ENCODE measurements at places on chromosomes 13 and 19. TPM values are rescaled to one million over a fixed set of nuclear protein-coding genes. Genes with fewer than 3 reads are reported as not detected.

DNA sequence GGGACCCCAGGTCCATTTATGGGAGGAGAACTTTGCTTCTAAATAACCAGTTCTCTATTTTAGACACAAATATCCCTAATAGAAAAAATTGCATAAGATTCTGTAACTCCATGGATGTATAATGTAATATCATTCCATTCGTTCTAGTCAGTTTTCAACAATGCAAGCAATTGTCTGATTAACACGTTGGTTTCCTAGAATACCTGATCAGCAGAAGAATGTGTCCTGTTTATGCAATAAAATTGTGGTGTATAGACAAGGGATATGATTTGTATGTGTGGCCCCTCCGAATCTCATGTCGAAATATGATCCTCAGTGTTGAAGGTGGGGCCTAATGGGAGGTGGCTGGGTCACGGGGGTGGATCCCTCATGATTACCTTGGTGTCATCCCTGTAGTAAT is 62.1 kb downstream of the RUBCNL start:
- no peak for DNase-seq
- no peak overlapping the region for H3K27ac ChIP-seq
- no peaks in the 10 kb centered on the region for H3K27me3 ChIP-seq
- H3K4me1 ChIP-seq, result no peaks in the 10 kb centered on the region

DNA sequence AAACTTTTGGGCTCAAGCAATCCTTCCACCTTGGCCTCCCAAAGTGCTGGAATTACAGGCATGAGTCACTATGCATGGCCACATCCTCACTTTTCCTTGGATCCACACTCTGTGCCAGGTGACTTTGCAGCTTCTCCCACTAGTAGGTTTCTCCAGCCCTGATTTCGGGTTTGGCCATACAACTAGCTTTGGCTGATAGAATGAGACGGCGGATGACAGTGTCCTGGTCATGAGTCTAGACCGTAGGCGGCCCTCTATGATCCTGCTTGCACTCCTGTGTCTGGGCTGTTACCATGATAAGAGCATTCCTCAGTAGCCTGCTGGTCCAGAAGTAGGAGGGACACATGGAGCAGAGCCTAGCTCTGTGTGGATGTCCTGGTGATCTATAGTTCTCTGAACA is 112.5 kb upstream of the KL start:
- H3K4me3 ChIP-seq, result no peak overlapping the region
- H3K36me3 ChIP-seq, result no peaks in the 10 kb centered on the region
- no peak for DNase-seq
- H3K27me3 ChIP-seq, result no peaks in the 10 kb centered on the region
- no peak overlapping the region for H3K27ac ChIP-seq

POU2F2 gene
- 0.49 TPM for polyA plus RNA-seq

MYPOP gene
- 5.1 TPM for polyA plus RNA-seq

DNA sequence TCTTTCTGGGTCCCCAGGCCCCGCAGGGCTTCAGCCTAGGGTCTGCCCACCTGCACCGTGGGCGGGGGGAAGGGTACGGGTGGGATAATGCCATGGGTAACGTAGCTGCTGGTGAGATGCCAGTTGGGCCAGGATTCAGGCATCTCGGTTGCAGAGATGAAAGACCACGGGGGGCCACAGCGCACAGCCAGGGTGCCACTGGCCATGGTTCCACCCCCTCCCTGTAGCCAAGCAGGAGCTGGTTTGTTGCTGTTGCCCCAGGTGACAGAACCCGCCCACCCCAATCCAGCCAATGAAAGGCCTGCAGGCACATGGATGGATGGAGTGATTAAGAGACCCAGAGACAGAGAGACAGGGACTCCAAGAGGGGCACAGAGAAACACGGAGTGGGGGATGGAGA is 1.0 kb upstream of the CGB7 start:
- no peak overlapping the region for H3K27ac ChIP-seq
- no peaks in the 10 kb centered on the region for H3K4me1 ChIP-seq
- H3K4me3 ChIP-seq, result no peak overlapping the region

GRCh38 chr19:55553217-55554182 is 8.2 kb upstream of the SBK3 start:
- no peaks in the 10 kb centered on the region for H3K36me3 ChIP-seq
- H3K27ac ChIP-seq, result no peak overlapping the region
- no peaks in the 10 kb centered on the region for H3K4me1 ChIP-seq

DNA sequence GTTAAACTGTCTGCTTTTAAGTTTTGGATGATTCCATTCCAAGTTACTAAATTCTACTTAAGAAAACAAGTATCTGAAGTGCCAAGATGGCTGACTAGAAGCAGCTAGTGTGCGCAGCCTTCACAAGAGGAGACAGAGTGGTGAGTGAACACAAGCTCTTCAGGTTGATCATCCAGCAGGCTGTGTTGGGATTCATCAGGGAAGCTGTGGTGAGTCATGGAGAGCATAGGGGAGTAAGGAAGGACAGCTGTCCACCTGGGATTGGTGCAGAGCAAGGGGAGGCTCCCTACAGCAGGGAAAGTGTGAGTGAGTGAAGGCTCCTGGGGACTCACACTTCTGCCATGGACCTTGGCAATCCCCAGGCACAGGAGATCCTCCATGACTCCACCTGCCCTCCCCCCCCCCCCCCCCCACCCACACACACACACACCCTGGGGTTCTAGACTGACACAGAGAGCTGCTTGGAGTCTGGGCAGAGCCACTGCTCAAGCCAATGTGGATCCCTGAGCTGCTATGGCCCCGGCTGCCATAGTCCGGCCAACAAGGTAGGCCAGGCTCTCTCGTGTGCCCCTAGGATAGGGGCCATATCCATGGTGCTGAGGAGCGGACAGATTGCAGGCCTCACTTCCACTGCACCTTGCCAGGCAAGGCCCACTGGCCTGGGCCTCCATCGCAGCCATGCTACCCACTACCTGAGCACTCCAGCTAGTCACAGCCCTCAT is 23.5 kb downstream of the SLC25A15 start:
- H3K27me3 ChIP-seq, result no peaks in the 10 kb centered on the region
- H3K4me3 ChIP-seq, result no peak overlapping the region
- no peak overlapping the region for H3K27ac ChIP-seq
- no peaks in the 10 kb centered on the region for H3K4me1 ChIP-seq

GRCh38 chr13:113645329-113645728 is 12.7 kb downstream of the ATP4B start:
- no peak for DNase-seq
- H3K4me3 ChIP-seq, result no peak overlapping the region
- no peak overlapping the region for H3K27ac ChIP-seq
- H3K27me3 ChIP-seq, result no peaks in the 10 kb centered on the region
- H3K4me1 ChIP-seq, result peaks cover 24% of the 10 kb centered on the region
- peaks cover 18% of the 10 kb centered on the region for H3K36me3 ChIP-seq

DNA sequence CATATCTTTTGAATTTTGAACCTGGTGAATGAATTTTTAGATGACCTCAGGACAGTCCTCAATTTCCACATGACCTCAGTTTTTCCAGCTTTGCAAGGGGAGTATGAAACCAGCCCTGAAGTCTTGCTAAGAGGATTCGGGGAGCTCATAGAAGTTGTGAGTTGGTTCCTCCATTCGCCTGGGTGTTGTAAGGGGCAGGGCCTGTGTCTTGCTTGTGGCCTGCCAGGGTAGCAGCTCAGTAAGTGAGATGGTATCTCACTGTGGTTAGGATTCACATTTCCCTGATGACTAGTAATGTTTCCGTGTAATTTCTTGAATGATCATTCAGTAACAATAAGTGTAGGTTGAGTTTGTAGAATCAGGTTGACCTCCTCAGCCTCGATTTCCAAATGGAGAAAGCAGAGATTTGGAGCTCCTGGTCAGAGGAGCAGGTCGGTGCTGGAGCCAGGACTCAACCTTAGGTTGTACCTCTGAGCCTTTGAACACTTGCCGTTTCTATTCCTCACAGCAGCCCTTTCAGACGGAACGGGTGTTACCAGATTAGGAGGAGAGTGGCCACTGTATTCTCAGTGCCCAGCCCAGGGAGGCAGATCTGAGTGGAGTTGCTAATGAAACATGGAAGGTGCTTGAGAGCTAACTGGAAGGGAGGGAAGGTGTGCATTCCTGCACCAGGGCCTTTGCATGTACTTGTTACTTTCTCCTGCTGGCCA is 14.6 kb downstream of the NACC1 start:
- no peak for DNase-seq
- no peaks in the 10 kb centered on the region for H3K27me3 ChIP-seq
- H3K4me1 ChIP-seq, result peaks cover 15% of the 10 kb centered on the region
- H3K27ac ChIP-seq, result peak overlapping the region; percentile 59
- no peak overlapping the region for H3K4me3 ChIP-seq

- DNase-seq, result peak; percentile 96
- H3K36me3 ChIP-seq, result no peaks in the 10 kb centered on the region
- no peaks in the 10 kb centered on the region for H3K4me1 ChIP-seq
- H3K4me3 ChIP-seq, result peak within 1 kb of the TSS; percentile 99
- peak within 1 kb of the TSS; percentile 71 for H3K27ac ChIP-seq
Observed at GRCh38 chr19:45079063-45079910, at the start of gene GEMIN7. Gene GEMIN7, plus strand, starts transcription at chr19:45079260. Its CDS starts 10,855 bp downstream, at chr19:45090115.

SYT3 gene
- 0.94 TPM for polyA plus RNA-seq

UGGT2 gene
- polyA plus RNA-seq, result 20.2 TPM

DNA sequence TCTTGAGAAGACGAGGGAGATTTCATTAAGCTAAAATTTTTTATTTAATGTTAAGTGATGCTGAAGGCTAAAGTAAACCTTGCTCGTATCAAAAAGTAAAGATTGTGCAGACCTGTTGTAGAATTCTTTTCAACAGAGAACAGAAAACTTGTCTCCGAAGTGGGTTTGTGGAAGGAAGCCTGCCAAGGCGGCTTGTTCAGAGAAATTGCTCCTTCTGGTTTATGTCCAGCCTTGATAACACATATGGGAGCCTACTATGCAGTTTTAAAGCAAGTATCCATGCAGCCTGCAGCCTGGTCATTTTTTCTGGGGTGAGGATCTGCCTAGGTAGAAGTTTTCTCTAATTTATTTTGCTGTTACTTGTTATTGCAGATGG is 1.4 kb downstream of the MLNR start:
- H3K4me3 ChIP-seq, result no peak overlapping the region
- no peaks in the 10 kb centered on the region for H3K36me3 ChIP-seq
- no peak overlapping the region for H3K27ac ChIP-seq
- no peaks in the 10 kb centered on the region for H3K4me1 ChIP-seq

ZNF845 gene
- polyA plus RNA-seq, result 0.94 TPM

DNA sequence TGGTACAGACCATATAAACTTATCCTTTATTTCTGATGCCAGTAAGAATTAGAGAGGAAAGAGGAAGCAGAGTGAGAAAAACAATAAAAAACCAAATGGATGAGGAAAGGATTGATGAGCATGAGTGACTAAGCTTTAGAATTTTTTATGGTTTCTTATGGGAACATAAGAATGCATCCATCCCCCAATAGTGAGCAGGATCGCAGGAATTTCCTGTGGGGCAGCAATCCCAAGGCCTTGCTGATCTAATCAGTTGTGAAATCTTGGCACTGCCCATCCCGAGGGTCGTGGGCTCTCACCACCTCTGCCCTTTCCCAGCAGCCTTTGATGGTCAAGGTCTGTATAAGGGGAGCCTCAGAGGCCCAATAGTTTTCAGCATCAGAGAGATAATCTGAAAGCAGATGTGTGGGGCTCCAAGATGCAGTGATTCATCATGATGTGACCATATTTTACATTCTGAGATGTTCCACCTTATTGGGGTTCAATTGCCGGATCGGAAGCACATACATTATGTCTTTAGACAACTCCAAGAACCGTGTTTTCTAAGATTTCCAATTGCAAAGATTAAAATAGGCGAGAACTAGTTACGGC is 222.1 kb downstream of the DNAJC15 start:
- no peak overlapping the region for H3K27ac ChIP-seq
- no peaks in the 10 kb centered on the region for H3K27me3 ChIP-seq
- no peak overlapping the region for H3K4me3 ChIP-seq
- H3K4me1 ChIP-seq, result peaks cover 11% of the 10 kb centered on the region
- no peak for DNase-seq

- H3K27me3 ChIP-seq, result peaks cover 80% of the 10 kb centered on the region
- H3K4me1 ChIP-seq, result no peaks in the 10 kb centered on the region
- no peak overlapping the region for H3K27ac ChIP-seq
- H3K4me3 ChIP-seq, result no peak overlapping the region
- no peaks in the 10 kb centered on the region for H3K36me3 ChIP-seq
- DNase-seq, result no peak
Observed at GRCh38 chr19:35293363-35293739, 1.4 kb downstream of the MAG start.

DNA sequence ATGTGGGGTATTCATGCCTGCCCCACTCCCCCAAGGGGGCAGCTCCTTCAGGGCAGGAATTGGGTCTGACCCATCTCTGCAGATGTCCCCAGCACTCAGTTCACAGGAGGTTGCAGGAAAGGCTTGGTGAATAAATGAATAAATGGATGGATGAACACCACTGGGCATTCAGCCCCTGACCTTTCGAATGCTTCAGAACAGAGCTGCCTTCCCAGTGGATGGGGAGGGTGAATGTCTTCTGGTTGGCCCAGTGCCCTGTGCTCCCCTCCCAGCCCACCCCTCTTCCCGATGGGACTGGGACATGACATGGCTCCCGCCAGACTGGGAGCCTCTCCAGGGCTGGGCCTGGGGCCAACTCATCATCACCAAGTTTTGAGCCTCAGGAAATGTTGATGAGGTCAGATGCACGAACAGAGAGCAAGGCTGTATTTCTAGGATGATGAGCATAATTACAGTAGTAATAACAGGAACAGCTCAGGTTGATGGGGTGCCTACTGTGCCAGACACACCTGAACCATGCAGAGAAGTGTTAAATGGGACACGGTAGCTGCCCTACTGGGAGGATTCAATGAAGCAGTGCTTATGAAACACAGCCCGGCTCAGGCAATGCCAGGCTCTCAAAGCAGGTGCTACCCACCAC is 25.7 kb downstream of the VRK3 start:
- no peak overlapping the region for H3K27ac ChIP-seq
- peaks cover 7% of the 10 kb centered on the region for H3K4me1 ChIP-seq
- H3K27me3 ChIP-seq, result no peaks in the 10 kb centered on the region
- no peak for DNase-seq
- H3K36me3 ChIP-seq, result peaks cover 12% of the 10 kb centered on the region
- no peak overlapping the region for H3K4me3 ChIP-seq

- no peak overlapping the region for H3K4me3 ChIP-seq
- H3K27me3 ChIP-seq, result no peaks in the 10 kb centered on the region
- H3K4me1 ChIP-seq, result no peaks in the 10 kb centered on the region
- no peak overlapping the region for H3K27ac ChIP-seq
- H3K36me3 ChIP-seq, result no peaks in the 10 kb centered on the region
Observed at GRCh38 chr13:91052876-91053275, 294.6 kb upstream of the MIR17HG start.

LILRB3 gene
- polyA plus RNA-seq, result not detected

Measured in SK-N-SH (cell line).